ENCODE measurements at places on chromosomes 12 and 14.

- no peak for DNase-seq
Observed at GRCh38 chr12:93087840-93088610, 158.9 kb upstream of the EEA1 start.

- no peak for DNase-seq
Observed at GRCh38 chr12:42365486-42365885, 39.5 kb downstream of the PPHLN1 start.

DNA sequence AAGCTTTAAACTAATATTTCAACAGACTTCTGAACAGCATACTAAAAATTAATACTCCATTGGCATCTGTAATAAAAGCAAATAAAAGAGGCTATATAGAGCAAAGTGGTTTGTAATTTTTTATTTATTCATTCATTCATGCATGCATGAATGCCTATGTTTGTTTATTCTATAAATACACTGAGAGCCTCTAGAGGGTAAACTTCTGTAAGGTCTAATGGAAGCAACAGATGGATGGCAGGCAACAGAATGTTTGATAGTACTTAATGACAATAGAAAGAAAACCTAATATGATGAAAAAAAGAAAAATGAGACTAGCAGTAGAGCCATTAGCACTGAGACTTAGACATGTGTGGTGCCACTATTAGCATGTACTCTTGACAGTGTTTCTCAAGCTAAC, 253.1 kb downstream of the CCDC91 start:
- no peak for DNase-seq

DNA sequence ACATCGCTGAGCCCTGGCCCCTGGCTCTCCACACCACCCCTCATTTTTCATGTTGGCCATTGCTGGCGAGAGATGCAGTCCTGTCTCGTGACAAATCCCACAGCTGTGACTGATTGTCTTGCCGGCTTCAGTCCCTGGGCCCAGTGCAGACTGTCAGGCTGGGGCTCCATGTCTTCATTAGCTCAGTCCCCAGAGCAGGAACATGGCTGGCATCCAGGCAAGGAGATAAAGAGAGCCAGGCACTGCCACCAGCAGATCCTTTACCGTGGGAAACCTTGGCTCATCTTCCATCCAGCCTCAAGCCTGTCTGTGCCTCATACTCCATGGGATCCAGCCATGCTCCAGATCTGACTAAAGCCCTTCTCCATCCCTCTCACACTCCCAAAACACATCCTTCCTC, 284.7 kb upstream of the FKBP4 start:
- DNase-seq, result no peak

GRCh38 chr12:78790148-78790547, 74.4 kb upstream of the SYT1 start:
- no peak for DNase-seq

DNA sequence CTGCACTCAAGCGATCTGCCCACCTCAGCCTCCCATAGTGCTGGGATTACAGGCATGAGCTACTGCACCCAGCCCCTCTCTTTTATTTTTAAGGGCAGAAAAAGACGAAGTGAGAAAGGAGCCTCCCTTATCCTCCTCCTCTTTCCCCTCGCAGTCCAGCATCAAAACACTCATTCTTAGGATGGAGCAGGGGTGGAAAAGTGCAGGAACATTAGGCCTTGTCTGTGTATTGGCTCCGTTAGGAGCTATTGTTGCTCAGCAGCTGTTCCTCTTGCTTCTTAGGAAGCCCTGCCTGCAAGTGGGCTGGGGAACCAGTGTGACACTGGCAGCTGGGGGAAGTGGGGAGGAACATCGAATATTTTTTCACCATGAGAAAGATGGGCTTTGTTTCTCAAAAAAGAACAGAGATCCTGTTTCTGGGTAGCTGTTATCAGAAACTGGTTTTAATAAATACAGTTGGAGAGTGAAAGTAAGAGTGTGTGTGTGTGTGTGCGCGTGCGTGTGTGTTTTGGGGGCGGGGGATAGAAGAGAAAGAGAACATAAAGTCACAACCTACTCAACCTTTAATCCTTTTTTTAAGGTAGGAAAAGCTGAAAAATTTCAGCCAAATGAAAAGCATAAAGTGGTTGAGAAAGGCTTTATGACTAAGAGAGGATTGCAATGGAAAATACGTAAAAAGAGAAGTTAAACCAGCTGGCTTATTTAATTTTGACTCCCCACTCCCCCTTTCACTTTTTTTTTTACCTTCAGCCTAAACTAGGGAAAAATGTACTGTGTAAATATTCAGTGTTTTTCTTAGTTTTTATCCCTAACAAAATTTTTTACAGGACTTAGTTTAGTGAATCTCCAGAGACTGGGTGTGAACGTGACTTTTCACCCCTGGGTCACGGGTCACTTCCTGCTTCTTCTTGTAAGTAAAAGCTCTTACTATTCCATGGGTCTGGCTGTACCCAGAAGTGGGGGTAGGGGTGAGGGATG, 197.2 kb upstream of the PLEKHG7 start:
- no peak for DNase-seq

Measured in ACHN (cell line).